ENCODE measurements at places on chromosomes 4 and X. TPM values are rescaled to one million over a fixed set of nuclear protein-coding genes. Genes with fewer than 3 reads are reported as not detected.

- no peaks in the 10 kb centered on the region for H3K36me3 ChIP-seq
- peak within 1 kb of the TSS; percentile 84 for H3K27ac ChIP-seq
- peak within 1 kb of the TSS; percentile 55 for H3K4me3 ChIP-seq
- DNase-seq, result peak; percentile 76
These were observed at the start of gene GPC4 for GRCh38 chrX:133415276-133416105. GPC4 (minus strand) TSS chrX:133415489; CDS start chrX:133414965, 524 bp downstream.

DNA sequence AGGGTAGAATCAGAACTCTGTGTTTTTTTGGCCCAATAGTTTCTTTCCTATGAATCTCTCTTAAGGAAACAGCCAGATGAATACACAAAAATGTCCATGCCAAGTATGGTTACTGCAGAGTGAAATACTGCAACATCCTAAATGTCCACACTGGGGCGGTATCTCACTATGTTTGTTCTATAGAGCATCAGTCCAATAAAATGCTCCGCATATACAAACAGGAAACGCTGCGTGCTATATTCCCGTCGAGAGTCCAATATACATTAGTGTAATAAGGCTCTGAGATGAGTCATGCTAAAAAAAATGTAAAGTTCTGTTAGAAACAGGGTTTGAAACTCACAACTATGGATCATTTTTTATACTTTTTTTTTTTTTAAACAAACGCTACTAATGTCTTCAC is 72.9 kb upstream of the ENOX2 start:
- H3K27me3 ChIP-seq, result no peaks in the 10 kb centered on the region
- H3K27ac ChIP-seq, result no peak overlapping the region
- no peaks in the 10 kb centered on the region for H3K36me3 ChIP-seq
- H3K4me3 ChIP-seq, result no peak overlapping the region

GRCh38 chr4:70737006-70737405 is 15.2 kb downstream of the RUFY3 start:
- no peak overlapping the region for H3K4me3 ChIP-seq
- no peaks in the 10 kb centered on the region for H3K36me3 ChIP-seq
- H3K4me1 ChIP-seq, result peaks cover 17% of the 10 kb centered on the region
- DNase-seq, result no peak

- H3K27me3 ChIP-seq, result no peaks in the 10 kb centered on the region
- DNase-seq, result no peak
- no peak overlapping the region for H3K4me3 ChIP-seq
- H3K4me1 ChIP-seq, result no peaks in the 10 kb centered on the region
- H3K36me3 ChIP-seq, result no peaks in the 10 kb centered on the region
- no peak overlapping the region for H3K27ac ChIP-seq
These were observed 347 bp downstream of the AMTN start for GRCh38 chr4:70518716-70519115.

- DNase-seq, result no peak
- no peaks in the 10 kb centered on the region for H3K4me1 ChIP-seq
- no peak overlapping the region for H3K27ac ChIP-seq
- no peaks in the 10 kb centered on the region for H3K27me3 ChIP-seq
- H3K4me3 ChIP-seq, result no peak overlapping the region
These were observed 1.9 kb downstream of the TLR7 start for GRCh38 chrX:12868747-12869146.

TFDP3 gene
- not detected for total RNA-seq

ASB12 gene
- not detected for total RNA-seq
